Activated CD4-positive, alpha-beta T cell treated with anti-CD3 and anti-CD28 coated beads, Interleukin-2, amount 50 U/mL, for 4 hours (primary cell): ENCODE measurements at places on chromosomes 6 and 20.

DNA sequence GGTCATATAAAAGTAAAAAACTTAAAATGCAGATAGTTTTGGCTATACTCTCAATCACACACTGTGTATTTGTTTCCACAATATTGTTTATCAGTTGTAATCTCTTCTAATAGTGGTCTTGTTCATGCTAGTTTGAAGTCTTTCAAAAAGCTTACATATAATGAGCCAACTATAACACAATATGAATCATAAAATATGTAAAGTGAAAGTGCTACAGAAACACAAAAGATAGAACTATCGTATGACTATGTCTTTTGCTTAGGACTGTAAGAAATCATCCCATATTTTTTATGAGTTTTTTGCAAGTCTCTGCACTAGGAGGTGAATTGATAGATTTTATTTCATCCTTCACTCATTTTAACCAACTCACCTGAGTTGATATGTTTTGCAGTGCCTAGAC lies 136.0 kb downstream of the MMUT start:
- DNase-seq: no peak

GRCh38 chr20:2799688-2800520 lies 523 bp downstream of the CPXM1 start:
- DNase-seq: no peak

DNA sequence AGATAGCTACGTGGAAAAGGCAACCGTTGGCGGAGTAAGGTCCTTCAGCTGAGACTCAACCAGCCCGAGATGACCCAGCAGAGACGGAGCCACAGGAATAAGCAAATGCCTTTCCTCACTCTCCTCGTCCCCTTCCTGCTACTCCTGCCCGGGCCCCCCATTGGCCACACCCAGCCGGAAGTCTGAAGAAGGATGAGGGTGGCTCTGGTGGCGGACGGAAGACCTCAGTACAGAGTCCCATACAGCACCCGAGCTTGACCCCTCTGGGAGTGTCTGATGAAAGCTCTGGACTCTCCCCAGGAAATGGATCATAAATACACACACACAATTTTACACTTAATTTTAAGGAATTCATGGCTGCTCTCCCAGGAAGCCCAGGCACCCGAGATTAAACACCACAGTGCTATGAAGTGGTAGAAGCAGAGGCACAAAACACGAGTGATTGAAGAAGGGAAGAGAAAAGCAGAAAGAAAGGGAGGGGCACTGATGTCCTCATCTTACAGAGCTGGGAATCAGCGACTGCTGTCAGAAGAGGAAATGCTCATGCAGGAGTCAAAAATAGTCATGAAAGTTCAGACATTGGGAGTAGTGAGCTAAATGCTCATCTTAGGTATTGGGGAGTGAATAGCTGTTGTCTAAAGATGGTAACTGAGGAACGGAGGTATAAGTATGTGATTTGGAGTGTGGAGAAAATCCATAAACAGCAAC lies 125.6 kb downstream of the BANF2 start:
- no peak for DNase-seq

DNA sequence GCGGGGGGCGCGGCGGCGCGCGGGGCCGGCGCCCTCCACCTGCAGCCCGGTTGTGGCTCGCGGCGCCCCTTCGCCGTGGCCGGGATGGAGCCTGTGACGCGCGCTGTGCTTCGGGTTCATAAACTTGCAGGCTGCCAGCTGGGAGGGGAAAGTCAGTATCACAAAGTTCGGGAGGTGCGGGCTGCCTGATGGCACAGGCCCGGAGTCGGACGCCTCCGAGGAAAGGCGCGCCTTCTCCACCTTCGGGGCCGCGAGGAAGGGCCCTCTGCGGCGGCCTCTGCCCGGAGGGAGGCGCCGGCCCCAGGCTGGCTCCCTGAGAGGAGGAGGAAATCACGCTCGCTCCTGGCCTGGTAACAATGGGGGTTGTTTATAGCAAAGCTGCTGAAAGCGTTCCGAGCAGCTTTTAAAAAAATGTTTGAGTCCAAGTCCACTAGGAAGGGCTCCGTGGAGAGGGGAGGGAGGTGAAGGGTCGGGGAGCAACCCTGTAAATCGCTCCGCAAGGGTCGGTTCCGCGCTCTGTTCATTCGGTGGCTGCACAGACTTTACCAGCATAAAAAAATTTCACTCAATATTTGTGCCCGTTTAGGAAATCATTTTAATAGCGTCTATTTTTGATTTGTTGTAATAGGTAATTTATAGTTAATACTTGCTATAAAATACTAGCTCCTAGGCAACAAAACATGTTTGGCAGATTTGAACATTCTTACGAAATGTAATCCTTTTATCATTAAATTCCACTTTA lies 1.0 kb downstream of the AFDN start:
- DNase-seq: no peak

DNA sequence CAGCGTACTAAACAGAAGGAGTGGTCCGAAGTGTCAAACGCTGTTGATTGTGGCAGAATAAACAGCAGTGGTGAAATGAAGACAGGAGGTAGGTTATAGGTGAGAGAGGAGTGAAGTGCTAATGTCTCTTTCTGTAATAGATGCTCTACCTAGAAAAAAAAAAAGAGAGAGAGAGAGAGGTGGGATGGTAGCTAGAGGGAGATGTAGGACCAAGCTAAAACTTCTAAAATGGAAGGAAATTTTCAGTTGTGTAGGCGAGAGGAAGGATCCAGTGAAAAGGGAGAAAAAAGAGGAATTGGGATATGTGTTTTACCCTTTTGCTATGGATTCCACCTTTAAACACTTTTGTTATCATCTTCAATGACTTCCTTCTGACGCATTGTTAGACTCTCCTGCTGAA lies 126.5 kb upstream of the BMP2 start:
- DNase-seq: no peak

- DNase-seq: no peak
Measured at GRCh38 chr6:159807150-159807858, 7.2 kb downstream of the PNLDC1 start.

DNA sequence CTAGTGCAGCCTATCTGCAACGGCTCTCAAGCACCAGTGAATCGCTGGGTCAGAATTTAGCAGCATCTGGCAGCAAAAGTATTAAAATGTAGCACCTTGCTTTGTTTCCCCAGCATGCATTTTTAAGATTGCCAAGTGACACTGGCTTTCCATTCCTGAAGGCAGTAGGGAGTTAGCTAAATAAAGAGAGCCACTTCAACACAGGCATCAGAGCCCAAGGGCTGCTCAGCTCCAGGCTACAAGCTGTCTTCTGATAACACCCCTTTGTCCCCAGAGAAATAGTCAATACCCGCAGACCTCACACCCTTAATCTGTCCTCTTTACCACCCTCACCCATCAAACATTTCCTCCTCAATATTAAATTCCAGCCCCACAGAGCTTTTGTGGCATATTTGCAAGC lies 19.7 kb upstream of the MDFI start:
- DNase-seq: no peak

DNA sequence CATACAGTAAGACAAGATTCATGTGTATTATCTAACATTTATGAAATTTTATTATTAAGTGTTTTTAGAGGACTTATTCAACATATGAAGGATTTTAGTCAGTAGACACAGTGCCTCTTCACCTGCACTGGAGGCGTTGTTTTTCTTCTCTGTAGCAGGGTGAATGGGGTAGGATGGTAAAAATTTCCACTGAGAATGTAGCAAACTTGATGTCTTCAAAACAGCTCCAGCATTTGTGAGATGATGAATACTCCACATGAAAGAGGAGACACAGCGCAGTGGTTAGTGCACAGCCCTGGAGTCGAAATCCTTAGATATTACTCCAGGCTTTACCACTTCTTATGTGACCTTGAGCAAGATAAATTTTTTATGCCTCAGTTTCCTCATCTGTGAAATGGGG lies 110.5 kb upstream of the AHI1 start:
- DNase-seq: no peak

DNA sequence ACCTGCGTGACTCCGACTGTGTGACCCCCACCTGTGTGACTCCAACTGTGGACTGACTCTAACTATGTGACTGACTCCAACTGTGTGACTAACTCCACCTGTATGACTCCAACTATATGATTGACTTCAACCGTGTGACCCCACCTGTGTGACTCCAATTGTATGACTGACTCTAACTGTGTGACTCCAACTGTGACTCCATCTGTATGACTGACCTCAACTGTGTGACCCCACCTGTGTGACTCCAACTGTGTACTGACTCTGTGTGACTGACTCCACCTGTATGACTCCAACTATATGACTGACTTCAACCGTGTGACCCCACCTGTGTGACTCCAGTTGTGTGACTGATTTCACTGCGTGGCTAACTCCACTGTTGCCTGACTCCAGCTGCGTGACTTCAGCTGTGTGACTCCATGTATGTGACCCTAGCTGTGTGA lies 38.6 kb downstream of the SYNJ2 start:
- no peak for DNase-seq
